Stimulated activated CD8-positive, alpha-beta memory T cell treated with anti-CD3 and anti-CD28 coated beads, Interleukin-4, amount 100 ng/mL, for 48 hours (primary cell): ENCODE measurements at places on chromosomes 5 and 9.

GRCh38 chr9:81607593-81608288 lies 81.6 kb downstream of the TLE1 start:
- DNase-seq: no peak

DNA sequence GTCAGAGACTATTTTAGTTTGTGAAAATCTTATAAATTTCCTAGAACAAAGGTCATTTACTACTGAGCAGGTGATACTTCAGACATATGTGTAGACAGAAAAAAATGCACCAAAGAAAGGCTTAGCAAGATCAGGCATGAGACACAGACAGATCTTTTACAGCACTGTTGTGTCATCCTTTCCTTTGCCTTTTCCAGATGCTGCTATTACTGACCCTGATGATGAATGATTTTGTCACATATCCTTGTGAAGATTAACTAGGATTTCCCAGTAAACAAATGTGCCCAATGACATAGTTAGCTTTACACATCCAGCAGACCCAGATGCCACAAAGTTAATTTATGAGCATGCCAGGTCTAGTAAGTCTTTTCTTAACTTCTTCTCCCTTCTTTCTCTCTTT lies 68.2 kb downstream of the DMRTA1 start:
- no peak for DNase-seq

DNA sequence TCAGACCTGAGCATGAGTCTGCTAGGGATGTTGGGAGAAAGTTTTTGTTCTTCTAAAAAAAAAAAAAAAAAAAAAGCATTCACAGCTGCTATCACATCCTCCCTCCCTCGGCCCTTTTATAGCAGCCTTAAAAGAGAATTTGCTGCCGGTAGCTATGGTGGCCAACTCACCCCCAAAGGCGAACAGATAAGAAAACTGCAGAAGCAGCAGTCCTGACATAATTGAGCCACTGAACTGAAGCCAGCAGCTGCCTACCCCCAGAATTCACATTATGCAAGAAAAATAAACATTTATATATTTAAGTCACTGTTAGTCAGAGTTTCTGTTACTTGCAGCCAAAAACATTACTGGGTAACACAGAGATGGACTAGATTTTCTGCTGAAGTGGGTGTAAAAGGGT lies 124.3 kb upstream of the SMARCA2 start:
- DNase-seq: no peak

DNA sequence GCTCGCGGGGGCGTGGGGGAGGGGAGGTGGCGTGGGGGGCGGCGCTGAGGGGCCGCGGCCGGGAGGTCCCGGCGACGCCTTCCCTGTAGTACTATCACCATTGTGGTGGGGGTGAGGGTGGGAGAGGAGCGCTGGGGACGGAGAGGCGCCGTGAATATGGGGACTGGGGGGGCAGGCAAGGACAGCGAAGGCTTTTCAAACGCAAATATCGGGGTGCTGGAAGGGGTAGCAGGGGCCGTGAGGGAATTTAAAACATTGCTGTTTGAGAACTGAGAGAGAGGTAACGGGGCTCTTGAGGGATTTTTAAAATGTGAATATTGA lies 427 bp downstream of the RBM27 start:
- DNase-seq: no peak

- no peak for DNase-seq
Measured at GRCh38 chr5:83434946-83435345, 36.6 kb upstream of the VCAN start.

DNA sequence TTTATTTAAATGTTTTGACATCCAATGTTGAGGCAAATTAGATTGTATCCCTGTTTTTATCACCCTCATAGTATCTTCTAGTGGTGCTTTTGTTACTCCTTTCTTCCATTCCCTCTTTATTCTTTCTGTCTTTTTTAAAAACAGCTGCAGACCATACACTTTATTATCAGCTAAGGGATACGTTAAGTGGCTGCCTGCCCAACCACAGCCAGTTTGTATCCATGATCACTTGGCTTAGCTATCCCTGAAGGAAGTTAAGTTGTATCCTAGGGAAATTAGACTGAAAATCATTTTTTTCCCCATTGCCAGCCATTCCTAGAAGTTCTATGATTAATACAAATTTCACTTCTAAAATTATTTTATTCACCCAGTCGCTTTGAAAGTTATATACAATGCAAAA lies 1032.7 kb downstream of the NR2F1-AS1 start:
- DNase-seq: no peak

DNA sequence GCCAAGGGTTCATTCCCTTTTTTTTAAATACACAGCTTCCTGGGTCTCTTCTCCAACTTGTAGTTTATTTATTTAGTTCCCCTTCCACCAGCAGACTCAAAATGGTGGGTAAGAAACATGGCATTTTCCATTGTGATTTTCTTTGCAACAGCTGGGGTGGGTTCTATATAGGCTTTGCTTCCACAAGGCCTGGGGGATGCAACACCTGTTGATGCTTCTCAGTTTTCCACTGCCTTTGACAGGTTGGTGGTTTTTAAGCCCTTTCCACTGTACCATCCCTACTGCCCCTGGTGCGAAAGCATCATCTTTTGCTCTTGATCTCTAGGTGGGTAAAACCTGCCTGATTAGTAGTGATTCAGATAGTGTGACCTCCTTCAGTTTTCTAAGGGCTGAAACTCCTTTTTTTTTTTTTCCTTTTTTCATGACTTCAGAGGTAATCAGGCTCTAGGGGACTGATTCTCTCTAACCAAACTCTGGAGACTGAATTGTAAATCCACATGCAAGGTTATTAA lies 8.5 kb downstream of the KDM3B start:
- DNase-seq: no peak
